Fibroblast of lung (primary cell): ENCODE measurements at places on chromosomes 3 and 15.

DNA sequence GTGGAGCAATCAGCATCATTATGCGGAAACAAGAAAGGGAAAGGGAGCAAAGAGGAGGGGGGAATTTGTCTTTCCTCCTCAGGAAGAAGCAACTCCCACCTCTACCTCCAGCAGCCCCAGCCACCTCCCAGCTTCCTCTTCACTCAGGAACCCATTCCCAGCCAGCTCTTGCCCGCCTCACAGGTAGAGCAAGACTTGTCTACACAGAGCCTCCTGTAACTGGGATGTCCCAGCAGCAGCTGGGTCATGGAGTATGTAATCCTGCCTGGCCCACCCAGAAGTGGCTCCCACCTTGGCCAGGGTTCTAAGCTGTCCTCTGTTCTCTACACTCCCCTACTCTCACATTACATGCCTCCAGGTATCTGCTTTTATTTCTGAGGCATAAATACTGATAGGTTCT lies 14.0 kb downstream of the IGDCC3 start:
- no peak for DNase-seq

DNA sequence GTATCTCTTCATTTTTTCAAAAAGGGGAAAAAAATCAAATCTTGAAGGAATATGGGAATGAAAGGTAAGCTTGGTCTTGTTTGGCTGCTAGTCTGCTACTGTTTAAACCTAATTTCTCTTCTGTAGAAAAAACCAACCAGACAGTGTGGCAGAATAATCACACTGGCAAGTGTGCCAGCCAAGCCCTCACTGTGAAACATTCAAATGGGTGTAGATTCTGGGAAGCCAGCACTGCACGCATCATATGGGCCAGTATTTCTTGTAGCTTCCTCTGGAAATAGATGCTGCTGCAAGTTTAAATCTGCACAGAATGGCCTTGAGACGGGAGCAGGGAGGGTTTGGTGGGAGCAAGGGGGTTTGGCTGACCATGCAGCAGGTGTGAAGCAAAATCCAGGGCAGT lies 62.1 kb downstream of the POMGNT2 start:
- no peak for DNase-seq

DNA sequence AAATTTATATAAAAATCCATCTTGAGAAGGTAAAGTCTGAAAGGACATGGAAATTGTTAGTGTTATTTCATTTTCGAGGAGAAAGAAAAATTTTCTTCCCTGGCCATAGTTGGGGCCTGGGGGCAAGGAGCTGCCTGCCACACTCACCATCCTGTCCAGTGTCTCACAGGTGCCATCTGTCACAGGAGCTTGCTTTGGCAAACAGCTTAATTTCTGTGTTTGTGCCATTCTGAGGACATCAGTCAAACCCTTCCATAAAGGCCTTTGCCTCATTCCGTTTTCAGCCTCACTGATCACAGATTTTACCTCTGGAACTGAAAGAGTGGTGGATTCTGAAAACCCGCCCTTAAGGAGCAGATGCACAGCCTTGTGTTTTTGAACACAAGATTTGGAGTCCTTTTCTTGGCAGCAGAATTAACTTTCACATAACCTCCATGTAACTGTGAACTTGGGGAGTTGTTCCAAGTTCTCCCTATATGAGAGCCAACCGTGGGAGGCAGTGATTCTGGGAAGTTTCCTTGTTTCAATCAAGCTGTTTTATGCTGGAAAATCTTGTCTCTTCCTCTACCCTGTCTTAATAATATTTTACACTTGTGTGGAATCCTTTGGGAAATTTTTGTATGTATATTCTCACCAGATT lies 254.7 kb downstream of the CACNA2D3 start:
- no peak for DNase-seq

DNA sequence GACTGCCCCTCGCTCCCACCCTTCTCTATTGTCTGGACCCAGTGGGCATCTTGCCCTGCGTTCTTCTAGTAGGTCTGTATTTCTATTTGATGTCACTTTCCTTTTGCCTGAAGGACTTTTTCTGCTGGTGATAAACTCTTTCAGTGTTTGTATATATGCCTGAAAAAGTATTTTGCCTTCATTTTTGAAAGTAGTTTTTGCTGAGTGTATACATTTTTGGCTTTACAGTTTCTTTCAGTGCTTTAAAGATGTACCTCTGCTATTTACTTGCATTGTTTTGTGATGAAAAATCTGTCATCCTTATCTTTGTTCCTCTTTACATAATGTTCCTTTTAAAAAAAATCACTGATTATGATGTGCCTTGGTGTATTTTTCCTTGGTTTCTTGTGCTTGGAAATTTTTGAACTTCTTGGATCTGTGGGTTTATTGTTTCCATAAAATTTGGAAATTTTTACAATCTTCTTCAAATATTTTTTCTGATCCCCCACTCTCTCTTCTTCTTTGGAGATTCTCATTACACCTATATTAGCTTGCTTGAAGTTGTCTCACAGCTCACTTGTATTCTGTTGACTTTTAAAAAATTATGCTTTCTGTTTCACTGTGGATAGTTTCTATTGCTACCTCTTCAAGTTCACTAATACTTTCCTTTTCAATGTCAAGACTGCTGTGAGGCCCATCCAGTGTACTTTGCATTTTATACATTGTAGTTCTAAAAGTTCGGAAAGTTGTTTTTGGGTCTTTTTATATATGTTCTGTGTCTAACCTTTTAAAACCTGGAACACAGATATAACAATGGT lies 67.8 kb downstream of the RGMA start:
- DNase-seq = no peak

DNA sequence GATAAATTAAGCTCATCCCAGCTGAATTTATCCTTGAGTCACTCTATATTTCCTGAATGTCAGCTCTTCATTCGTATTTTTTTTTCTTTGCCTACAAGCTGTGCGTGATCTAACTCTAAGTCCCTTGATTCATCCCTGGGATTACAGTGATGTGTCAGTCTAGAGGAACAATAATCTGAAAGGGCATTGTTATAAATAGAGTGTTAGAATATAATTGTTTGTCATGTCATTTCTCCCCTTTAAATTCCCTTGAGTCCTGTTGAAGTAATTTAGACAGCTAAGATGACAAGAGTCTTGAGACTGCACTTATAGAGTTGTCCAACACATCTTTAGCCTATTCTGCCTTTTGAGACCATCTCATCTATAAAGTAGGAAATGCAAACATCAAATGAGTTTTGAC lies 621.8 kb downstream of the ZIC1 start:
- no peak for DNase-seq

- no peak for DNase-seq
Observed at GRCh38 chr3:151265866-151266265, 12.5 kb downstream of the P2RY14 start.

DNA sequence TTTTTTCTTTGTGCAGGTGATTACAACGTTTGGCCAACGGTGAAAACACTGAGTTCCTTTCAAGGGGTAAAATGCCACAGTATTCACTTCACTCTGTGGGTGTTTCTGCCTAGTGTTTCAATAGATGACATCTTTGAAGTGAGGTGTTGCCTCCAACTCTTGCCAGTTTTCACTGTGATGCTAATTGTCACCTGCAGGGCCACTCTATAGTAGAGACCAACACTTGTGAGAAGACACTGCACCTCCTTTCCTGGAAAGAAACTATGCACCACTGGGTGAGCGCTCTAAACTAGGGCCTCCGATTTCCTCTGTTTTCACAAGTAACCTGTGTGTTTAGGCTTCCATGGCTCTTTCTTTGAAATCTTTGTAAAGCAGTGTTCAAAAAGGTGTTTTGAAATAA lies 98.3 kb downstream of the THRB start:
- no peak for DNase-seq

- DNase-seq = no peak
Observed at GRCh38 chr3:56917361-56918110, 115.8 kb upstream of the ARHGEF3 start.

- no peak for DNase-seq
Observed at GRCh38 chr3:152469248-152470025, 200.7 kb downstream of the MBNL1 start.

DNA sequence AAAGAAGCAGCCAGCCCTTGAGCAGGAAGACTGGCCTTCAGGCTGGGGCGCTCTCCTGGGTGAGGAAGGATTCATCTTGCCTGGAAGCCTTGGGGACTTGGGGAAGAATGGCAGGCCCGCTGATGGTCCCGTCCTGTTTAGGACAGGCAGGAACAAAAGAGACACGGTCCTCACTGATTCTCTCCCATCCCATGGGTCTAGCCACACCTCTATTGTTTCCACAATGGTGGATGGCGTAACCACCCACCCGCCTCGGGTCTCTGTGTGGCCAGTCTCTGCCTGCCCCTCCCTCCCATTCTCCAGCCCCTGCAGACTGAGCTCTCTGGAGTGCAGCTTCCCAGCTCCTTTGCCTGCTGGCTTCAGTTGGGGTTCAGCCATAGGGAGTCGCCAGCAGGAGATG lies 284.3 kb downstream of the UACA start:
- no peak for DNase-seq
